ENCODE measurements at places on chromosomes 3 and 15.

- DNase-seq, result no peak
These were observed 132.2 kb downstream of the KLF13 start for GRCh38 chr15:31458596-31459399.

GRCh38 chr15:75161917-75162414, 39.7 kb upstream of the C15orf39 start:
- no peak for DNase-seq

GRCh38 chr3:69821133-69821532, 81.9 kb downstream of the MITF start:
- no peak for DNase-seq

DNA sequence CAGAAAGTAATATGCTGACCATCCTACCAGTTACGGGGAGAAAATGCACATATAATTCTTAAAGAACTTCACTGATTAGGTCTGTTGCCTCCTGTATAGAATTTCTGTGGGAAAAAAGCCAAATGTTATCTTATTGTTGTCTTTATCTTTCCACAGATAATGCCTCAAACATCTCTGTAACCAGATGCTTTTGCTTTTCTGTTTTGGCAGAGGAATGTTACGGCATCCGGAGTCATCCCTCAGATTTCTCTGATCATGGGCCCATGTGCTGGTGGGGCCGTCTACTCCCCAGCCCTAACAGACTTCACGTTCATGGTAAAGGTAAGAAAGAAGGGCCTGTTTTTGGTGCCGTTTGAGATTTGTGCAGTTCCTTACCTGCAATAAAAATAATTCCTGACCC, 33.5 kb downstream of the PCCB start:
- no peak for DNase-seq

DNA sequence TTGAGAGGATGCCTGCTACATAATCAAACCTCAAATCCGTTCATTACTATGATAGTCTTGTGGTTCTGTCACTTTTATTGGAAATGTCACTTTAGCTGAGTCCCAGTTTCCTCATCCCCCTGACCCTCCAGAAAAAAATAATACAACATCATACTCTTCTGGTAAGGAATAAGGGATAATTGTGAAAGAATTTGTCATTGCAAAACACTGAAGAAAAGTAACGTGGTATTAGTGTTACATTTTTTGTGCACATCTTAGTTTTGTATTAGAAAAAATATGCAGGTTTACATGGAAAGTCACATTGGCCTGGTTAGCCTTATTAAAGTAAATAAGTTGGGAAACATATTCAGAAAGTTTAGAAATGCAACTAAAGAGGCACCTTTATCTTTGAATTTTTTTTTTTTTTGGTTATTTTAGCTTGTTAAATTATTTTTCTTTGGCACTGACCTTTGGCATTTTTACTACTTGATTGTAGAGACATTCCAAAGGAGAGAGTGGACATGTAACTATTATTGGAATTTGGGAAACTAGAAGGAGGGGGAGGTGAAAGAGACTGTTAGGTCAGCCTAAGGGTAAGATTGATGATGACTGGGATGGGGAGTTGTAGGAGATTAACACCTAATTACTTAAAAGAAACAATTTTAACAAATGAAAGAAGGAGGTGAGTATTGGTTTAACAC, 462.2 kb upstream of the RARB start:
- DNase-seq, result no peak

- DNase-seq, result peak; percentile 90
These were observed 6.3 kb upstream of the ANPEP start for GRCh38 chr15:89820666-89821611.

- DNase-seq, result no peak
These were observed 4.6 kb downstream of the ACSBG1 start for GRCh38 chr15:78229431-78230406.

DNA sequence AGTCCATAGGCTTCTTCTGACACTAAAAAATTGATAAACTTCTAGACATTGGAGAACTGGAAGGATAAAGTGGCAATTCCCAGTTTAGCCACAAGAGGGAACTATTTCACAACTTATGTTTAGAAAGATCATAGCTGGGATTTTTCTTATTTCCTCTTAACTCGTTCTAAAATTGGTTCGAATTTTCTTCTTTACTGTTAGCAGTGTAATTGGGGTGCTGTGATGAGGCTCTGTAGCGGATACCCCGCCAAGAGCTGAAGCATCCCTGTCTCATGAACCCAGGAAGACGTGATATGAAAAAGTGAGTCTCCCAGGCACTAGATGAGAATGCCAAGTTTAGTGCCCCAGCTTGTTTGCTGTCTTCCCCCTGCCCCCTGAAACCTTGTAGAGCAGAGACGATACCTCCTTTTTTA, 85.1 kb downstream of the PDCD6IP start:
- DNase-seq, result peak; percentile 43

Data from RKO (cell line).